Fibroblast of lung (primary cell): ENCODE measurements at places on chromosomes 2 and 18.
A peak's percentile ranks its signal among the peaks of the same experiment; 100 is the strongest.

DNA sequence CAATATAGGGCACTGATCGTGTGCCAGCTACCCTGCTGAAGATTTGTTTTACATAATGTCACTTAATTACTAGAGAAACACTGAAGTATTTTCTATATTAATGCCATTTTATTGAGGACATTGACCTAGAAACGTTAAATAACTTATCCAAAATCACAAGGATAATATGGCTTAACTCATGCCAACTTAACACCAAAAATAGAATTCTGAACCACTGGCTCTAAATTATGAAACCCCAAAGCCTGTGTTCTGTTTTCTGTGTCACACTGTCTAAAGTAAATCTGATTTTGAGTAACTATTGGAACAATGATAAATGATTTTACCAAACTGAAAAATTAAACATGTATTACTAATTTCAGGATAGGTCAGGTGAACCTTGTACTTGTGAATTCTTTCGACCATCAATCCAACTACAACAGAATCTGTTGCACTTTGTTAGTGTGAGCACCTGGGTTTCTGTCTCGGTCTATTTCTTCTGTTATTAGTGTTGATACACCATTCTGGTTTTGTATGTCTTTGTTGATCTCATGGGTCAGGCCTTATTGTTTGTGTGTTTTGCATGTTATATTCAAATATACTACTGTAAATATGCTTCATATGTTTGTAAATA is 48.2 kb upstream of the CCDC141 start:
- DNase-seq: no peak

- no peak for DNase-seq
Observed at GRCh38 chr2:140349695-140350094, 1569.5 kb upstream of the NXPH2 start.

DNA sequence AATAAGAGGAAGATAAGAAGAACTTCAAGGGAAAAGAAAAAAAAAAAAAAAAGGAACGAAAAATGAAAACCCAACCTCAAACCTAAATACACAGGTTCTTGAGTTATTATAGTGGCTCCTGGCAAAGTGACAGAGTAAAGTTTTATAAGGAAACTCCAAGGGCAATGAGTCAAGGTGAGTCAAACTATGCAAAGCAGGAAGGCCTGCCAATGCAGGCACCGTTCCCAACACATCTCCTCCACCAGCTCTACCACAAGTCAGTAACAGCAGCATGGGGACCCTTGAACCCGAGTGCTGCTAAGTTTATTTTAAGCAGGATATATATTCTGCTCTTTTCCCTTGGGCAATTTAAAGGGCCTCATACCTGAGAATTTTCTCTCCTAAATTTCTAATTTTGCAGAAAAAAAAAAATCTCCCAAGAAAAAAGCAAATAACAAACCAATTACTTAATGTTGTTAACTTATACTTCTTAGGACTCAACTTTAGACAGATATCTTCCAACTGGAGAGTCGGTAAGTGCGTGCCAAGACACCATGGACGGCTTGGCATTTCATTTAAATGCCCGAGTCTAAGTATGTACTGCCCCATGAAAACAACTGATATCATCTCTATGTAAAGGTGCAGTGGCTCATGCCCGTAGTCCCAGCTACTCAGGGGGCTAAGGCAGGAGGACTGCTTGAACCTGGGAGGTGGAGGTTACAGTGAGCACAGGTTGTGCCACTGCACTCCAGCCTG is 75.7 kb upstream of the TFCP2L1 start:
- DNase-seq: peak; percentile 94

DNA sequence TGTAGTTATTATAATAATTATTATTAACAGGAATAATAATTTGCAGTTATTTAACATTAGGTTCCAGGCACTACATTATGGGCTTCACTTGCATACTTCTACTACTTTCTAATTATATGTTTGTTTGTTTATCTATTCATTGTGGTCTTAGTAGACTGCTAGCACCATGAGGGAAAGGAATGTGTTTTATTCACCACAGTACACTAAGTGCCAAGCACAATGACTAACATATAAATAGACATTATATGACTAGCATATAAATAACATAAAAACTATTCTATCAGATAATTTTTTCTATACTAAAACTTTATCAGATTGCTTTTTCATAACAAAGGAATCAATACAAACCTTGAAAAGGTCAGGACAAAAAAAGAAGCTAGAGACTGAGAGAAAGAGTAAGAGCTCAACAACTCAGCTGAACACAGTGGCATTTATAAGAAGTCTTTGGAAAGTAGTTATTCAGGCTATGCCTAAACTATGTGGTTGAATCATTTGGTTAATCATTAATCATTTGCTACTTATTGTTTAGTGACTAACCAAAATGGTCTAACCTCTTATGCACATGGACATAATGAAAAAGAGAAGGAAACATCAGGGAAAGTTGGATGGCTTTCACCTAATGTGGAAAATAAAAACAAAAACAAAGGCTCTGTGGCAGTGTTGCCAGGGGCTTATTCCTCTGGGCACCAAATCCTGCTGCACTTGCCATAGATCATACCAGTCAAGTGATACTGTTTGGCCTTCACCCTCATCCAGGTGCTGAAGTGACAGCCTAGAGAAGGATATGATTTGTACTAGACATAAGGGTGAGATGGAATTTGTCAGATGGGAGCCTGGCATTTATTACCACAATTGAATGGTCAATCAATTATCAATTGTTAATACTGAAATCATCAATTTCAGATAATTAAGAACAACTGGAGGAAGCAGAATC is 174.9 kb downstream of the ETAA1 start:
- peak; percentile 93 for DNase-seq

DNA sequence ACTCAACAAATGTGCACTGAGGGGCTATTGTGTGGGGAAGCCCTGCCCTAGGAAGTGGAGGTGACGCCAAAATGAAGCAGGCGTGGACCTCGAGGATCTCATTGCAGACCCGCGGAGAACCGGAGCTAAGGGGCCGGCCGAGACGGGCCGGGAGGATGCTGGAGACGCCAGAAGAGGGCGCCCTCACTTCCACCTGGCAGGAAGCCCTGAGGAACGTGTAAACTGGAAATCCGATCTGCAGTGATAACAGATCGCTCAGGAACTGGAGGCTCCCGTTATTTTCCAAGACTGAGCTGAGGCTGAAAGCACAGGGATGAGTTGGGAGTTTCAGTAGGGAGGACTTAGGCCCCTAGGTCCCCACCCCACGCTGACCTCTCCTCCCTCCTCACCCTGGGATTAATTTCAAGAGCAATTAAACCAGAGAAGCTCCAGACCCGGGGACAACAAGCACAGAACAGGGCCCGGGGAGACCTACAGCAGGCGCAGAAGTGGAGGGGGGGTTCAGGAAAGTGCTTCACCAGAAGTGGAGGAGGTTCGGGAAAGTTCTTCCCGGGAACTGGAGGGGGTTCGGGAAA is 7.7 kb upstream of the COL6A3 start:
- DNase-seq: peak; percentile 82

- no peak for DNase-seq
Observed at GRCh38 chr2:19664646-19665045, 237.1 kb downstream of the TTC32 start.

- DNase-seq: no peak
Observed at GRCh38 chr2:84857566-84857965, 23.3 kb downstream of the TRABD2A start.

- no peak for DNase-seq
Observed at GRCh38 chr2:241490825-241491506, 17.4 kb downstream of the STK25 start.

DNA sequence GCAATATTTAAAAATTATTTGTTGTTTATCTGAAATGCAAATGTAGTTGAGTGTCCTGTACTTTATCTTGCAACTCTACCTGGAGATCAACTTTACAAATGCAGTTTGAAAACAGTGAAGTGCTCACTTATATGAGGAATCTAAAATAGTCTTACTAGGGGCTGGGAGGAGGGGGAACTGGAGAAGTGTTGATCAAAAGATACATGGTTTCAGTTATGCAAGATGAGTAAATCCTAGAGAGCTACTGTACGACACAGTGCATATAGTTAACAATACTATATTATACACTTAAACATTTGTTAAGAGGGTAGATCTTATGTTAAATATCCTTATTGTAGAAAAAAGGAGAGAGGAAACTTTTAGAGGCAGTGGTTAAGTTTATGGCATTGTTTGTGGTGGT is 241.9 kb downstream of the BCL11A start:
- DNase-seq: no peak

- DNase-seq: no peak
Observed at GRCh38 chr2:113089916-113090315, 22.1 kb downstream of the IL1F10 start.

DNA sequence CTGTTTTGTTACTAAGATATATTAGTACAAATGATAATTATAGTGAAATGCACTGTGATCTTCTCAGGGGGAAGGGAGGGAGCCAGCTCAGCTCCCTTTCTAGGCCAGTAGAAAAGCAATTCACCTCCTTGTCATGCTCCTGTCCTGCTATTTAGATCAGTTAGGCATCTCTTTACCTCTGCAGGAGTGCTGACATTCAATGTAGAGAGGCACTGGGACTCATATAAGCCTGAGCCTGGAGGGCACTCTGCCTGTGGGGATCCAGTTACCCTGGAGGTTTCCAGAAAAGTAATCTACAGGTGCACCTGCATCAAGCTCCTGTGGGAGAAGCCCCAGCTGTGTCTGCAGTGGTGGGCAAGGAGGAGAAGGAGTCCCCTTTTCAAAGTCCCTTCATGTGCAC is 277.0 kb downstream of the CPS1 start:
- DNase-seq: no peak

- no peak for DNase-seq
Observed at GRCh38 chr2:29420464-29420863, 305.2 kb downstream of the CLIP4 start.

DNA sequence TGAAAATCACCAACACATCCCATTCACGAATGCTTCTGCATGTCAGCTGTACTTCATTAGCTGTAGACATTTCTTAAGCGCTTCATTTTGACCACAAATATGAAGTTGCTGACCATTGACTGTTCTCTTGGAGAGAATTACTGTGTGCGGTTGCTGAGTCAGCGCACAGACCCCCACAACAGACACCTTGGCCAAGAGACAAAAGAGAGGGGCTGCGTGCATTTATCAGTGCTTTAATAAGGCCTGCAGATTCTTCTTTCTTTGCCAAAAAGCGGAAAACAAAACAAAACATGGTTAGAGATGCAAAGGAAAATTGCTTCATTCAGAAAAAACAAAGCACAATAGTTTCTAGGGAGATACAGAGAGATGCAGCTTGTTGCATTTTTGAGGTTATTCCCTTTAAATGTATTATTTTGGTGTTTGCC is 174.7 kb downstream of the ACKR3 start:
- DNase-seq: peak; percentile 94

DNA sequence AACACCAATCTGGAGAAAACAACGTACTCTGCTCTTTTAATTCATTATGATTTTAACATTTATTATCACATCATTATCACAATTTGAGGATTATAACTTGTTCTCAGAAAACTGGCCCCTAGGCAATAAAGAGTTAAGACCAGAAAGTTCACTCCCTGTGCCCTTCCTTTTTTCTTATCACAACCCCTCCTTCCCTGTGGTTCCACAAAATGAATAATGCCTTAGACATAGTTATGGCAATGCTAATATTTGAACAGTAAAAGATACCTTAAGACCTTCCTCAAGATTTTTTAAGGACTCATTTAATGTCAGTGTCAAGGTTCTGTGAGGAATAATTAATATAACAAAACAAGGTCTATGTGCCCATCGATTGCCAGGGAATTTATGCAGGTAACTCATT is 596.2 kb downstream of the ARHGAP15 start:
- no peak for DNase-seq

DNA sequence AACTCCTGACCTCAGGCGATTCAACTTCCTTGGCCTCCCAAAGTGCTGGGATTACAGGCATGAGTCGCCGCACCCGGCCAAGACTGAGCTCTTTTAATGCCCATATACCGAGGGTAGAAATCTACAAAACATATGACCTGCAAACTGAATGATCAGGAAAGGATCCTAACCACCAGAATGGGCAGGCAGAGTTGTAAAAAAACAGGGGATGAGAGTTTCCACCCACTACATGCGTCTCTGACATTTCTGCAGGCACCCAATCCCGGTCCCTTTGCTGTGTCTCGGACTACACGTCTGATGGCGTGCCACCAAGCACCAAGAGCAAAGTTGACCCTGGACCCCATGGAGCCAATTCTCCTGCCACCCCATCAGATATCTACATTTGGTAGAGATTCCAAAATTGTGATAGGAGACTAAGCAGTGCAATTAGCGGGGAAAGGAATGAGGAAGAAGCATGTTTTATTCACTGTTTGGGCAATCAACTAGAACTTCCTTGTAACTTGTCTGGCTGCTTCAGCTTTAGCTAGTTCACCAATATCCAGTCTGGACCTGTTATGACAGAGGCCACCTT is 74.1 kb downstream of the ATP8B1 start:
- DNase-seq: no peak

DNA sequence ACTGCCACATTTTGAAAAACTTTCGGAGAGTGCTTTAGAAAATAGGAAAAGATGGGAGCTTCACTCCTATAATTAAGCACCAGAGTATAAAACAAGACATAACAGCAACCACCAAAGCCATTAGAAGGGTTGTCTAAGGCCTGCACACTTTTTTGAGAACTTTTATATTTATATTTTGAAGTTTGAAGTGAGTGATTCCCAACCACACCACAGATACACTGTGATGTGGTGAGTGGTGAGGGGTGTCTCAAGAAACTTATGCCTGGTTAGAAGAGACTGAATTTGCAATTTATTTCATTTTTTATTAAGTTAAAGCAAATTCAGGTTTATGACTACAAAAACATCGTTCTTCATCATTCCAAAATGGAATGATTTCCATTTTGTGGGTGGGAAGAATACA is 161.9 kb downstream of the DNAH6 start:
- DNase-seq: no peak

DNA sequence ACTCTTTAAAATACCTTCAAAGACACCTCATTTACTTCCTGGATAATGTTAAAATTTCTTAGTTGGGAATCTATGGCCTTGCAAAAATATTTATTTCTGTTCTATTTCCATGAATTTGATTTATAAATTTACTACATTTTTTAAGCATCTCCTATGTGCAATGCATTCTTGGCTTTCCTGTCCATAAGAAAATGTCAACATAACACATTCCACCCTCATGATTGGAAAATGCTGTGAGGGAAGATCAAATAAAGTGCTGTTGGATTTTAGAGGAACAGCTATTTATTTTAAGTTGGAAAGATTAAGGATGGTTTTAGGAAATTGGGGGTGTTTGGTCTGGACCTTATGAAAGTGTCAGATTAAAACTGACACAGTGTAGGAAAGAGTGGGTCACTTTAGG is 45.4 kb upstream of the MC4R start:
- no peak for DNase-seq

GRCh38 chr18:9712611-9713010 is 4.5 kb downstream of the RAB31 start:
- DNase-seq: no peak
